ENCODE measurements at places on chromosomes 5 and 9.

DNA sequence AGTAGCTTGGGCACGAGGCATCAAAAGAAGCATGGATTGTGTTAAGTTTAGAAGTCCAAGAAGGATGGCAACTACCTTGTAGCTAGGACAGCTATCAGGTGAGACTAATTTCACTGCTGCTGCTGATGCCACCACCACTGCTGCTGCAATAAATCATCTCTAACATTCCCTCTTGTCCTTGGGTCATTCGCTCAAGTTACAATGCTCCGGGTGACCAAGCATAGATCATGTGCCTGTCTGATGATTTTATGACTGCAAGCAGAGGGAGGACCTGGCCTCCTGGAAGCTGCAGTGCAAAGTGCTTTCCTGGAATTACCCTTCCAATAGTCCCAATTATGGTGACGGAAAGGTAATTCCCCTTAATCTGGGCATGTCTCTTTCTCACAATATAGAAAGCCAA, 334.4 kb downstream of the PRELID2 start:
- DNase-seq: no peak

DNA sequence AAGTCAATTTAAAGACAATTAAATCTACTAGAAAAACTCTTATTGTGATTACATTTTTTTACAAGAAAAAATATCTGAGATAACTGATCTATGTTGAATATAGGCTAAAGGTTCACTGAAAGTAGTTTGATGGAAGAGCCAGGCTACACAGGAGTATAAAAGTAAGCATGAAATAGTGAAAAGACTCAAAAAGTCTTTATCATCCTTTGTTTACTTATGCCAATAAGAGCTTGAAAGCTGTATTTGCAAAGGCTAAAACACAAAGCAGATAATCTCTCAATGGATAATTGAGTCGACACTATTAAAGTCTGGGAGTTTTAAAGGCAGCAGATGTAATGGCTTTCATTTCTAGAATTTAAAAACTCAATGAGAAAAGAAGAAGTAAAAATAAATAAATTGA, 42.0 kb downstream of the SSBP2 start:
- DNase-seq: no peak

- DNase-seq: no peak
Measured at GRCh38 chr5:2207416-2208238, 324.9 kb upstream of the IRX4 start.

GRCh38 chr5:107121793-107122519, 548.8 kb downstream of the EFNA5 start:
- no peak for DNase-seq

DNA sequence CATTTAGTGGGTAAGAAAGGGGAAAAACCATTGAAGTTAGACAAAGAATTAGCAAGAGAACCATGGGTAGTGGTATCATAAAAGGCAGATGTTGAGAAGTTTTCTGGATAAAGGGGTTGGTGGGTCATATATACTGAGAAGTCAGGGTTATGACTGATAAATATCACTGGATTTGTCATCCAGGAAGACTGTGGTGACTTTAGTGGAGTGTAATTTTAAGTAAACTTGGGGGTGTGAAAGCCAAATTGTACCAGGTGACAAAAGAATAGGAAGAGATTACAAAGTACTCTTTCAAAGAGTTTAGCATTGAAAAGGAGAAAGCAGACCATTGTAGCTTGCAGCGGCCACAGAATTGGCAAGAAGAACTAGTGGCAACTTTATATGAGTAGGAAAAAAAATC, 315.2 kb upstream of the DMAC1 start:
- DNase-seq: no peak

DNA sequence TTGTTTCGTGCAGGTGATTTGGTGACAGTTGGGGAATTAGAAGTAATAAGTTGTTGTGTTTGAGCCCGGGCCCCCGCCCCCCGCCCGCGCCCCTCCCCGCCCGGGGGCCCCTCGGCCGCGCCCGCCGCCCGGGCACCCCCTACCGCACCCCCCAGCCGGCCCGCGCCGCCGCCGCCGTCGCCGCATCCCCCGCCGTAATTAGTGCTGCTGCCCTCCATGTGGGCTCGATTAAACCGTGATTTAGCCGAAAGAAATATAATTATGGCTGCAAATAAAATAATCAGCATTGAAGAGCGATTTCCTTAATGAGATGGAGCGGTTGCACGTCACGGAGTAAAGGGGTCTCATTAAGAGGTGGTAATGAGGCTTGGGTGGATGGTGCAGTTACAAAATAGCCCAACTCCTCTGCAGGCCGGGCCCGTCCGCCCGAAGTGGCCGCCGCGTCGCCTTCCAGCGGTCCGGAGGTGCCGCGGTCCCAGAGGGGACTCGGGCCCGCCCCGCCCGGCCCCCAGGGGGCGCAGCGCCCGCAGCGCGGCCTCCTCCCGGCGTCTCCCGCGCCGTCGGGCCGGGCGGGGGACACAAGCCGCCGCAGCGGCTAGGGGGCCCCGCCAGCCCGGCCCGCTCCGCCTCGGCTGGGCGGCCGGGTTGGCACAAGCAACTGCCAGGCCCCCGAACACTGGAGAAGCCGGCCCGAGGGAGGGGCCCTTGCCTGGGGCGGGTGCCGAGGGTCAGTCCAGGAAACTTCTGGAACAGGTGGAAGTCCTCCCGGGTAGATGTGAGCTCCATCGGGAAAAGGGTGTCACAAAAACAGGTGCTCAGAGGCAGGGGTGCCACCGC, 6.9 kb upstream of the OTP start:
- no peak for DNase-seq

DNA sequence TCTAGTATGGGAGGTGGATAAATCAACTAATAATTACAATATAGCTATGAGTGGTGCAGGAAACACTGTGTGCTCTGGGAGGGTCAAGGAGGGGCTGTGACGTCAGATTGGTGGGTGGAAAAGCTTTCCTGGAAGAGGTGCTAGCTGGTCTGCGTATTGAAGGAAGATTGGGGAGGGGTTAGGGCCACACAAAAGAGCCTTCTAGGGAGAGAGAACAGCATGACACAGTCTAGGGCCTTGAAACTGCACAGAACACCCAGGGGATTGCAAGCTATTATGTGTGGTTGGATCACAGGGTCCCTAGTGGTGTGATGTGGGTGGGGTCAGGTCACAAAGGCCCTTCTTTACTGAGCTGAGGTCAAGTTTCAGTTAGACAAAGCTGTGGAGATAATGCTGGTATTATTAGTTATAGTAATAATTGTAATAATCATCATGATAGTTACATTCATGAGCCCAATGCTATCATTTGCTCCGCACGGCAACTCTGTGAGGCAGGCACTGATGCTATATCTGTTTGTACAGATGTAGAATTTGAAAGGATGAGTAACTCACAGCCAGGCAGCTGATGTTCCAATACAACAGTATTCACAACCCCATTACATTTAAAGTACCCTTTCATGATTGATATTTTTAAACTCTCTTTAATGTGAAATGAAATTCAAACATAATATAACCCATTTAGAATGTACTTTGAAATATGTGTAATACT, 197.4 kb upstream of the IL12B start:
- DNase-seq: no peak

- DNase-seq: no peak
Measured at GRCh38 chr9:134146774-134147493, 11.1 kb downstream of the WDR5 start.

GRCh38 chr9:90007516-90008440, 403.0 kb downstream of the GADD45G start:
- DNase-seq: no peak

DNA sequence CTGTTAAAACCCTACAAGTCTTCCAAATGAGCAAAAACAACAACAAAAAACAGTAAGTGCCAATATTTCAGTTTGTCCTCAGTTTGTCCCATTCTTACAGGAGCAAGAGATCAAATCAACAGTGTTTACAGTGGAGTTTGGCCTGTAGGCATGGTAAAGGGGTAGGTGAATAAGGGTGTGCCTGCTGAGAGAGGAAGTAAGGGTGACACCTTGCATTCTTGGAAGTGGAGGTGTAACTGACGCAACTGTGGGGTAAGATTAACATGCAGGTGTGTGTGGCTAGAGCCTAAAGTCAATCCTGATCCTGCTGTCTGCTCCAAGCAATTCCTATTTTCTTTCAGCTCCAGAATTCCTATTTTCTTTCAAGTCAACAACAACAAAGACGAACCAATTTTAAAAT, 43.4 kb downstream of the PFDN1 start:
- no peak for DNase-seq

GRCh38 chr9:94606646-94607422, 13.2 kb upstream of the FBP2 start:
- no peak for DNase-seq

- DNase-seq: no peak
Measured at GRCh38 chr9:94649100-94649819, 9.9 kb upstream of the FBP1 start.

GRCh38 chr9:126071076-126071750, 255.4 kb upstream of the MVB12B start:
- no peak for DNase-seq

DNA sequence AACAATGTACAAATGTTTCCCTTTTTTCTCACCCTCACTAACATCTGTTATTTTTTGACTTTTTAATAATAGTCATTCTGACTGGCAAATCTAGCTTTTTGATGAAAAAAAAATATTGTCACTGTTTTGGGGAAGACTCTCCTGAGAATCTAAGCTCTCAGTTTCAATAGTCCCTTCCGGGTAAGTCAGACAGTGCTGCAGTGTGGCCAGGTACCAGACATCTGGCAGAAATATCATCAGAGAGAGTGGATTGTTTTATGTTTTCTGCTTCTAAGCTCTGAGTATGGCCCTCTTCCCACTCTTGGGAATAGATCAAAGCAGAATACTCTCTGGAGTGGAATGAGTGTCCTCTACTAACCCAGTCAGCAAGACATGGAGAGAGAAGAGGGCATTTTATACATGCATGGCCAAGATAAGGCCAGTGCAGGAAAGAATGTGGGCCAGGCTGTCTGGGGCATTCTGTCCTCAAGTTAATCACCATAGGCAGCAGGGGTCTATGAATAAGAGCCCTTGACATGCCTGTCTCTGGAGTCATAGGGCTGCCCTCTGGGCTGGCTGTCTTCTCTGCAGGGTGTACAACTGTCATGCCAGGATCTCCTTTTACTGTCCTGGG, 38.5 kb upstream of the OR2S2 start:
- DNase-seq: no peak

All from GDM1 (cell line).